Midbrain (tissue), 1 donor: ENCODE measurements at places on chromosomes 2 and 18.

DNA sequence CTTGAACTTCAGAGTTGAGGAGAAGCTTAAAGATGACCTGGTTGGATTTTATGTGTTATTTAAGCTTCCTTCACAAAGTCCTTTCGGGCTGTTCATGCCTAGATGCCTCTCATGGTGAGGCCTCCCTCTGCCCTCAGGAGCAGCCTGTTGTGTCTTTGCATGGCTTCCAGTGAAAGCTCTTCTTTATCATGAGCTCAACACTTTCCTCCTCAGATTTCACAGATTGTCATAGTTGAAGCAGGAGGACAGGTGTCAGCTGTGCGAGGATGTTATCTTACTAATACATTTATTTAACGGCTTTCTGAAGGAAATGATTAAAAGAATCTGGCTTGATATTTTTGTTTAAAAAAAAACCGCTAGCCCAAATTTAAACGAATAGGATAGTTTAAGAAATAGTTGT, 48.8 kb upstream of the ITSN2 start:
- no peak for DNase-seq

GRCh38 chr2:131104487-131105155, 515 bp upstream of the PLEKHB2 start:
- DNase-seq: peak; percentile 88

DNA sequence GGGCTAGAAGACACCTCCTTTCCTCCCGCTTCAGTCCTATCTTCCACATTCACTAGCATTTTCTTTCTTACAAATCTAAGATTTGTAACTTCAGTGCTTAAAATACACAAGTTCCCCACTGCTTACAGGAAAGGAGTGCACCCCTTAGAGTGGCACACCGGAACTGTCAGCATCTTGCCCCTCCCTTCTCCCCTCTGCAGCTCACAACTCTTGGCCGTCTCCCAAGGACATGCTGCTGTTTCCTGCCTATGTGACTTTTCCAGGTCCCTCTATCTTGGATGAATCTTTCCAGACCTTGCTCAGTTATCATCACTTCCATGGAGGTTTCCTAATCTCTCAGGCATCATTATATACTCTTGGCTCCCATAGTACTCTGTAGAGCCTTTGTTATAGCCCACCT, 334.8 kb downstream of the CELF4 start:
- DNase-seq: no peak

DNA sequence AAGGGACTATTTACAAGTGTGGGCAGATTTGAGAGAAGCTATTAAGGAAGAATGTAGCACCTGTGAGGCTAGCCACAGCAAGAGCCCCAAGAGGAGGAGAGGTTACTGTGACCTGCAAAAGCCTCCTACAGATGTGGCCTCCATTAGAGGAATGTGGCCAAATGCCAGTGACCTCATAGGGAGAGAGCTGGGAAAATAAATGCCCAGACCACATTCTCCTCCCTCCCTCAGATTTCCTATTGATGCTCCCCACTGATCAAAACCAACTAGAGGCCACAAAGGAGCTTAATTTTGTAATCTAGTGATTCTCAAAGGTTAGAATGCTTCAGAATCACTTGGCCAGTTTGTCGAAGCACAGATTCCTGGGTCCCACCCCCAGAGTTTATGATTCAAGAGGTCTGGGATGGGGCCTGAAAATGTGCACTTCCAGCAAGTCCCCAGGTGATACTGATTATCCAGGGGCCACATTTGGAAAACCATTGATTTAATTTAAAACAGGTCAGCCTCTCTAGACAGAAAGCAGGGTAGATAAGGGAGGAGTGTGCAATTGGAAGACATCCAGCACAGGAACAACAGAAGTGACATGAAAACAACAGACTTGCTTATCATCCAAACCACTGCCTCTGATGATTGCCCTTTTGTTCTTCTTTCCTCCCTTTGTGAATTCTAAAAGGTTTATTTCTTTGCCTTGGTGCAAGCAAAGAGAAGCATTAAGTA, 61.2 kb upstream of the RBBP8 start:
- DNase-seq: no peak

- DNase-seq: no peak
Measured at GRCh38 chr2:148943097-148943496, 68.1 kb downstream of the KIF5C start.

- no peak for DNase-seq
Measured at GRCh38 chr2:178227187-178227586, 32.9 kb downstream of the OSBPL6 start.

DNA sequence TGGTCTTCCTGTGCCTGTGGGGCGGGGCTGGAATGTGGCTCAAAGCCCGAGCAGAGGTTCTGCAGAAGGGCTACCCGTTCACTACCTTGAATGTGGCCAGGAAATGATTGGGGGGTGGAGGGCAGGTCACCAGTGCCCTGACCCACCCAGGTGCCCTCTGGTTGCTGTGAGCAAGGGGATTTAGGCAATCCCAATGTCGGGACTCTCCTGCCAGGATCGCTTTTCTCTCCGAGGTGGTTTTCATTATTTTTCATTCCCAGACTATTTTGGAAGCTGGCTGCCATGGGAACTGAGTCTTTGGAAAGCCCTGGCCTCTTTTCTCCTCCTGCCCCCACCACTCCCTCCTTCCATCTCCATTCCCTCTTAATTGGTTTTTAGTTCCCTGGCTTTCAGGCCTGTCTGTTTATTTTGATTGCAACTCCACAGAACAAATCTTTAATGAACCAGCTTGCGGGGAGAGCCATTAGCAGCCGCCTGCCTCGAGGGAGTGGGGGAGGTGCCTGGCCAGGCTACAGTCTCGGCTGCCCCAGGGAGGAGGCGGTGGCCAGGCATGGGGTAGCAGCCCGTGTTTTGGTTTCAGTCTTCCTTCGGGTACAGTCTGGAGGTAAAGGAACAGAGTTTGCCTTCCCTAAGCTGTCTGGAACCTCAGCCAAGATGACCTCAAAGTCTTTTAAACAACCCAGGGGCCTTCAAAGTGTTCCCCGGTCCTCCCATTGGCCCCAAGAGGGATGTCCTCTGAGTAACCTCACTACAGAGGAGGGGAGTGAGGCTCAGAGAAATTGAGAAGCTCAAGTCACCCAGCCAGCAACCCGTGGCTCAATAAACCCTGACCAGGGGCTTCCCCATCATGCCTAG, 114.4 kb upstream of the HAAO start:
- peak; percentile 55 for DNase-seq

- no peak for DNase-seq
Measured at GRCh38 chr2:101395545-101396315, 8.4 kb upstream of the CREG2 start.

DNA sequence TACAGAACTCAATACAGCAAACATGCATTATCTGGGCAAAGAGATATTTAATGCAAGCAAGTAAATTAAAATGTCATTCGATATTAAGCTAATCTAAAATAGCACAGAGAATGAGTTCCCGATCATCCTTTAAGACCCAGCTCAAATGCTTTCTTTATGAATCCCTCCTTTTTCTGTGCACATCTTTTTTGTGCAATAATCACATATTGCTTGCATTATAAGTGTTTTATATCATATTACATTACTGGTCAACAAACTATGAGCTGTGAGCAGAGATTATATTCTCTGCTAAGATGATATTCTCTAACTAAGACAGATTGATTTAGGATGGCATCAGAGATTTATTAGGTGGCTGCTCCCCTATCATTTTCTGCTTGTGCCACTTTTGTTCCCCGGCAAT, 146.1 kb downstream of the ERBB4 start:
- DNase-seq: no peak

- DNase-seq: no peak
Measured at GRCh38 chr2:32262105-32262504, 2.6 kb downstream of the NLRC4 start.

GRCh38 chr2:146123256-146123655, 1603.3 kb upstream of the ZEB2 start:
- DNase-seq: no peak

DNA sequence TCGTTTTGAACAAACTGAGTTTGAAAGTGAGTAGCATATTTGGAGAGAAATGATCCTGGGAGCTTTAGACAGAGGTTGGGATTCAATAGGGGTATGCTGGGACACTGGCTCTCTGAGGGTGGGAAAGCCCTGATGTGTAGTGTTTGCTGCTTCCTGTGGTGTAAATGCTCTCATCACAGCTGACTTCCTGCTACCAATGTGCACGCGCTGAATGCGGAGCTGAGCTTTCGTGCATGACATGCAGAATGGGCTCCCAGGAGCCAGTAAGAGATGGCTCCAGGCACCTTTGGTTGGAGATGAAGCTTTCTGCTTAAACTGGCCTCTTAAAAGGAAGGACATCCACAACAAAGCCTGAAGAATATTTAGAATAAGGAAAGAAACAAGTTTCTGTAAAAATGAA, 224.1 kb upstream of the CCDC150 start:
- DNase-seq: no peak

DNA sequence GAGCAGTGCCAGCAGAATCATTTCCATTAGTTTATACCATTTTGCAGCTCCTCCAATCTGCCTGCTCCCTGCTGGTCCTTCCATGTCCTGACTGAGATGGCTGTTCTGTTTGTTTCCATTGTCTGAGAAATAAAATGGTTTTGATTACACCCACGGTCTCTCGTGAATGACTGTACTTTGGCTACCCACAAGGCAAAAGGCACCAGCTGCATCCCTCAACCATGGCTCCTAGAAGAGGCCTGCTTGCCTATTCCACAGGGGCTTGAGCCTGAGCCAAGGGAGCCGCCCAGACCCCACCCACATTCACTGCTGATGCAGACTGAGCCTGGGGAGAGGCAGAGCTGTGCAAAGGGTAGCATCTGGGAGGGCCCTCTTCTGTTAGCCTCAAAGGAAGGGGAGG, 31.2 kb downstream of the MARCHF4 start:
- DNase-seq: no peak

GRCh38 chr18:30622104-30622503, 420.4 kb downstream of the DSC3 start:
- DNase-seq: no peak

DNA sequence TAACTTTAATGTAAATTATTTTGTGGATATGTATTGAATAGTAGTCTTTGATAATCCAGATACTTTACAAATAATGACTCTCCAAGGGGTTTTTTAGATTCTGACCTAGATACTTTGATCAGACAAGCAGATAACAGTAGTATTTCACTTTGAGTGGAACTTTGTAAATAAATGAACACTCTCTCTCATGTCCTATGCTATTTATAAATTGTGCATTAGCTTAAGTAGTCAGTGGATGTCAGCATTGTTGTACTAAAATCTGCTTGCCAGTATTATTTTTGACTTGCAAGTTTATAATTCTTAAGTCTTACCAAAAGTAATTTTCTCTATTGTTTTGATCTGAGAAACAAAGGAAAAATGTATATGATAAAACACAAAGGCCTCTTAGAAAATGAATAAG, 1113.1 kb upstream of the NRXN1 start:
- no peak for DNase-seq
